ENCODE measurements at places on chromosomes 6 and 20.

- peak; percentile 72 for DNase-seq
Observed at GRCh38 chr20:46699651-46700359, 9.6 kb upstream of the SLC2A10 start.

DNA sequence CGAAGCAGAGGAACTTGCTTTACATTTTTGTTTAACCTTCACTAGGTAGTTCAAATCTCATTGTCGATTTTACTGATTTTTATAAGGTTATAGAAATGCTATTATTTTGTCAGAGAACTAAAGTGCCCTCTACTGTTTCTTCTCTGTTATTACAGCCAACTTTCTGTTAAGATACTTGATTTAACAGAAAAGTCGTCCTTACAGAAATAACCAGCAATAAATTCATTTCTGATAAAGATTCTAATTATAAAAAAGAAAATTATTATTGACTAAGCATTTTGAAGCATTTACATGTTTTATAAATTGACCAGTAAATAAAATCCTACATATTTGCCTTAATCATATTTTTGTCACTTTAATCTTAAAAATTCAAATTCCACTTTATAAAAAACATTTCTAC, 60.8 kb downstream of the OGFRL1 start:
- peak; percentile 73 for DNase-seq

DNA sequence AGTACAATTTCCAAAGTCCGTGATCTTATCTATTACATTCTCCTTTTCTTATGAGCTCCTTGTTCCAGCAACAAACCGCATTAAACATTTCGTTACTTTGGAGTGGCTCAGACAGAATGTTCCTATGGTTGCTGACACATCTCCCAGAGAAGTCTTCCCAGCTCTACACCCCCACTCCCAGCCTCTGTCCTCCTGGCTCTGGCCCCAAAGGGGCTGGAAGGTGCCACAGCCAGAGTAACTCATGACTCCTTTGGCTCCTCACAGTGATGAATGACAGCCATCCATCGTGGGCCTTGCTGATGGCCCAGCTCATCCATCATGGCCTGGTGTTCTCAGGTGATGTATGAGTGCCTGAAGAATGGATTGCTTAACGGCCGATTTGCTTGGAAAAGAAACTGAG, 203.0 kb downstream of the DHX35 start:
- no peak for DNase-seq

GRCh38 chr6:20203561-20204511, 8.4 kb downstream of the MBOAT1 start:
- DNase-seq: no peak

GRCh38 chr6:12348530-12349511, 58.7 kb downstream of the EDN1 start:
- peak; percentile 95 for DNase-seq

GRCh38 chr6:149166747-149167146, 150.8 kb upstream of the TAB2 start:
- no peak for DNase-seq

DNA sequence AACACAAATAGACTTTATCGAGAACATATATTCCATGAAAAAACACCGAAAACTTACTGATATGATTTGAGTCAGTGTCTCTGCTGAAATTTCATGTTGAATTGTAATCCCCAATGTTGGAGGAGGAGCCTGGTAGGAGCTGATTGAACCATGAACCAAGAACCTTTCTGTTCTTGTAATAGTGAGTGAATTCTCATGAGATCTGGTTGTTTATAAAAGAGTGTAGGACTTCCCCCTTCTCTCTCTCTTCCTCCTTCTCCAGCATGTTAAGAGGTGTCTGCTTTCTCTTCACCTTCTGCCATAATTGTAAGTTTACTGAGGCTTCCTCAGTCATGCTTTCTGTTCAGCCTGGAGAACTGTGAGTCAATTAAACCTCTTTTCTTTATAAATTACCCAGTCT, 1289.3 kb upstream of the CITED2 start:
- DNase-seq: no peak

- DNase-seq: peak; percentile 39
Observed at GRCh38 chr20:57435498-57436222, 44.5 kb downstream of the RBM38 start.

DNA sequence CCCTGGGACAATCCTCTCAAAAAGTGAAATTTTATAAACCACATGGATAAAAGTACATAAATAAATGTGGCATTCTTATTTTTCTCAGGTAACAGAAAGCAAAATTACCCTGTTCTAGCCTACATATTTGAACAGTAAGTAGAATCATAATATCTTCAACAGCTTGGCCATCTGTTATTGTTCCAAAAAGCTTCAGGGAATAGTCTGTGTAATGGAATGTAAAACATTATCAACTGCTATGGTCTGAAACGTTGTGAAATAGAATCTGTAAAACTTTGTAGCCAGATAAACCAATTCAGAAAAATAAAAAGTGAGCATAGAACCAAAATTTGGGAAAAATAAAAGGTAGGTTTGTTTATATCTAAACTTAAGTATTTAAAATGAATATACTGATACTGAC, 114.7 kb downstream of the THEMIS start:
- DNase-seq: no peak

GRCh38 chr20:50292591-50293283, 102.1 kb downstream of the CEBPB start:
- peak; percentile 97 for DNase-seq

DNA sequence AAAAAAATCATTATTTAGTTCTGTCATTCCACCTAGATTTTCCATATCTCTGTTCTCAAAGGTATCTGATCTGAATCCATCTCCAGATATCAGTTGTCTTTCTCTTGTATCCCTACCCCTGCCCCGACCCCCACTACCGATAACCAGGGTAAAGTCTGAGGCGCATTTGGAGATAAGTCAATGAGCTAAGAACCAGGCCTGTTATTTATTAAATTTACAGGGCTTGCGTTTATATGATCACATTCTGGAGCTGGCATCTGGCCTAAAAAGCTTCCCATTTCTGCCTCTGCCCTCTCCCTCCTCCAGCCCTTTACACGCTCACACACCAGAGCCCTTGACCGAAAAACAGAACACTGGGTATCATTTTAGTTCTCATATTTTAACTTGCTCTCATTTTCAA, 144.7 kb downstream of the ALDH8A1 start:
- DNase-seq: no peak

- DNase-seq: no peak
Observed at GRCh38 chr6:136160250-136160649, 89.9 kb downstream of the MTFR2 start.

GRCh38 chr20:60473211-60473610, 515.0 kb downstream of the CDH26 start:
- DNase-seq: no peak

DNA sequence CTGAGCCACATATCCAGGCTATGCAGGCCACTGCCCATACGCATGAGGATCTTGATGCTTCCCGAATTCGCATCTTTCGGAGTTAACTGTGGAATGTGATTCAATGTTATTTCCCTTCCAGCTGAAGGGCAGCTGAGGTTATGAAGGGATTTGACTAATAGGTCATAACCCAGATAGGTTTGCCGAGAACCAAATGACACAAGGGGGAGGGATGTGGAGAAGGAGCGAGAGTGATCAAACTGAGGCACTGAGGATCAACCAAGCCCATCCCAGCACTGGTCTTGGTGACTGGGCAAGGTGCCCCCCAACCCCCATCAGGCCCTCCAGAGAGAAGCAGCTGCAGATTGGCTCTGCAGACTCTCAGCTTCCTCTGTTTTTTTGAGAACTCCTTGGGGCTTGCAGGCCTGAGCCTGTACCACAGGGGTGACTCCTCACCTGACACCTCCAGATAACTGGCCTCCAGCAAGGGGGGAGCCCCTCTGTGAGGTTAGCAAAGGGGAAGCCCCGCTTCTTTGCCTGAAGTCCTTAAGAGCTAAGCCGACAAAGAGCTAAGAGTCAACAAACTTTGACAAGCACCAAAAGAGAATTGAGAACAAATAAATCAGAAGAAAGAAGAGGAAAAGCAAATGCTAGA, 185.9 kb downstream of the PDE7B start:
- DNase-seq: peak; percentile 28

DNA sequence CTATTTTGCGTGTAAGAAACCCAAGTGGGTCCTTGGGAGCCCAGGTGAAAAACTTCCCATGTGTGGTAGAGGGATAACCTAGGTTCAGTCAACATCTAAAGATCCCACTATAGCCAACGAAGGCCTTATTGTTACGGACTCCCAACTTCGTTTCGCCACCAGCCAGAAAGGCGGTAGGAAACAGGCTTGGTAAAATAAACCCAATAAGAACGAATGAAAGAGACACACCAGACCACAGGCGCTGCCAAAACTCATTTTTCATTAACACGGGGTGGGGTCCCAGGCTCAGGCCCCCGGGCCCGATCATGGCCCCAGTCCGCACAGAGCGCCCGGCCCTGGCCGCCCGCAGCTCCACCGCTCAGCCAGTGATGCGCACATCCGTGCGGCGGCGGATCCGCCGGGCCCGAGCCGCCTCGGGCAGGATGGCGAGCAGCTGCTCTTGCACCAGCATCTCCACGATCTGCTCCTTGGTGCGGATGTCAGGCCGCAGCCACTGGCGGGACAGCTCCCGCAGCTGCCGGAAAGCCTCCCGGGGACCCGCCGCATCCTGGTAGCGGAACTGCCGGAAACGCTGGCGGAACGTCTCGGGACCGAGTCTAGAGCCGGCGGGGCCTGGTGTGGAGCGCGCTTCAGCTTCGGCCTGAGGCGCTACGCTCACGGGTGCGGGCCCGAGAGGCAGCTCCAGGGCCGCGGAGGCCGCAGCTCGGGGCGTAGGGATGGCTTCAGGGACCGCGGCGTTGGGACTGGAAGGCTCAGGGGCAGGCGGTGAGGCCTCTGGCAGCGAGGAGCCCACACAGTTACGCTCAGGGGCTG, 709 bp downstream of the SCAND1 start:
- DNase-seq: peak; percentile 69

- DNase-seq: no peak
Observed at GRCh38 chr6:157486572-157486971, 105.6 kb downstream of the ZDHHC14 start.

DNA sequence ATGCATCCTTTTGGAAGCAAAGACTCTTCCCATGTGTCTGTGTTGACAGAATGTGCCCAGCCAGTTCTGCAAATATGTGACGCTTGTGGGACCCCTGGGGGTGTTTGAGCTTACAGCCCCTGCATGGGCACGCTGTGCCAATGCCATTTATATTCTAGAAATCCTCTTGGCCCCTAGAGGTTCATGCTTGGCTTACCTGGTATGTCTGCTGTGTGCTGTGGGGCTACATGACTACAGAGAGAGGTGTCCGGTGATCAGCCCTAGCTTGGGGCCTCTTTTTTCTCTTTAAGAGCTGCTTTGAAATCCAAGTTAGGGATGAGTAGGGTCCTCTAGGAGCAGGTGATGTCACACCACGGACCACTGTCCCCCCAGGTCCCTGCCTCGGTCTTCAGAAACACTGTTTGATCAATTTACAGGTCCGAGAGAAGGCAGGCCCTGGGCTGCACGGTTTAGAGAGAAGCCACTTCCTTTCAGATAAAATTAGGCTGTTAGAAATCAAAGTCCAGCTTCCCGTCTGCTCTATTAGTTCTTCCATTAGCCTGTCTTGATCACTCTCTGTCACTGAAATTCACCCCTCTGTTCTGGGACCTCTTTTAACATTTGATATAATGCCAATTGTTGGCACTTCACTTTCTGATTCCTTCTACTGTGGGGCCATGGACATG, 26.5 kb downstream of the BCAS4 start:
- DNase-seq: no peak

- no peak for DNase-seq
Observed at GRCh38 chr6:160129881-160130615, 8.4 kb downstream of the SLC22A1 start.

DNA sequence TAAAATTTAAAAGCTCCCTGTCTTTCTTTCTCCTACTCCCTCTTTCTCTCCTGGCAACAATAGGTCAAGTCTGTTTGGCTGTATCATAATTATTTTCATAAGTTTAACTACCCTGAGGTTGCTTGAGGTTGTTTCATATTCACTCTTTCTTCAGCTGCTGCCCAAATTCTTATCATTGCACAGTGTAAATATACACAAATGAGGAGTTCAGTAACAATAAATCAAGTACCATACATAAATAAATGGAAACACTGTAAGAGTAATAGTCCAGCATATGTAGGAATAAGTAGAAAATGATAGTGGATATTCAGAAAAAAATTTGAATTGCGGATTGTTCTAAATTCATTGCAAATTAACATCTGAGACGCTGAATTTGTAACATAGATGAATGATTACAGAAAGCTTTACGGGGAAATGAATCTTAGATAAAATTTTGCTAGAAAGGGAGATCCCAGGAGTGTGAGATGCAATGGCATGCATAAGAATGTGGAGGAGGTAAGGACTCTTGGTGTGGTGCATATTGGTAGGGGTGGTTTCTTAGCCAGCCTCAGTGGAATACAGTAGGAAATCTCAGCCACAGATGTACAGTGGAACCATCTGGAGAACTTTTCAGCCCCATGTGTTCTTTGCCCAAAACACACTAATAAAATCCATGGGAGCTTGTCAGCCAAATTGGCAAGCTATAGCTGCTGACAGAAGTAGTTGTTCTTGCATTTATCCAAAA, 480.7 kb downstream of the HTR1B start:
- no peak for DNase-seq

DNA sequence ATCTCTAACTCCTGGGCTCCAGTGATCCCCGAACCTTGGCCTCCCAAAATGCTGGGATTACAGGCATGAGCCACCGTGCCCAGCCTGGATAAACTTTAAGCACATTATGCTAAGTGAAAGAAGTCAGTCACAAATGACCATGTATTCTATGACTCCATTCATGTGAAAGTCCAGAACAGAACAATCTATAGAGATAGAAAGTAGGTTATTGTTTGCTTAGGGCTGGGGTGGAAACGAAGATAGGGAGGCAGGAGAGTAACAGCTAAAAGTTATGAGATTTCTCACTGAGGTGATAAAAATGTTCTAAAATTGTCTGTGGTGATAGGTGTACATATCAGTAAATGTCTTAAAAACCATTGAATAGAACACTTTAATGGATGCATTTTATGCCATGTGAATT, 40.9 kb upstream of the CITED2 start:
- no peak for DNase-seq

GRCh38 chr6:97215157-97215769, 67.8 kb downstream of the MMS22L start:
- peak; percentile 69 for DNase-seq

DNA sequence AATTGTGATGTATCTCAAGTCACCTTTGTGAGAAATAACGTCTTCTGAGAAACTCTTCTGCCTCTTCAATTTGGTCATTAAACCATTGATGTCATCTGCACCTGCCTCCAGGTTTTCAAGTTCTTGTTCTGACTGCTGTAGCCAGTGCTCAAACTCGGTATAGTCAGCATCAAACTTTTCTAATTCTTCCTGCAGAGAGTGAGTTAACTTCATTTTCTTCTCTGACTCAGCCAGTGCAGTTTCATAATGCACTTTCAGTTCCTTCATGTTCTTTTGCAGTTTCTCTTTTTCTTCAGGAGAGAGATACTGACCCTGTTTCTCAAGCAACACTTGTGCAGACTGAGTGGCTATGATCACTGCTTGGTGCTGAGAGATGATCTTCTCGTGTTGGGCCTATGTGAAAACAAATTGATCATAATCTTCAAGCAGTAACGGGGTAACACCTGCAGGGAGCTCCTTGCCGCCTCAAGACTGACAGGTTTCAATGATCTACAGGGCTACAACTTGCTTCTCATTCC, 48.8 kb downstream of the DST start:
- no peak for DNase-seq
